Liver (tissue), 10 donors: ENCODE measurements at places on chromosomes 6 and 20. TPM values are rescaled to one million over a fixed set of nuclear protein-coding genes. Genes with fewer than 3 reads are reported as not detected.

The FAM50B gene
- 8.8 TPM for total RNA-seq

The BPIFB4 gene
- total RNA-seq: not detected

The MPIG6B gene
- 10.7 TPM for total RNA-seq

The TRAPPC3L gene
- total RNA-seq: 0.08 TPM

The RBM38 gene
- total RNA-seq: 258 TPM

DNA sequence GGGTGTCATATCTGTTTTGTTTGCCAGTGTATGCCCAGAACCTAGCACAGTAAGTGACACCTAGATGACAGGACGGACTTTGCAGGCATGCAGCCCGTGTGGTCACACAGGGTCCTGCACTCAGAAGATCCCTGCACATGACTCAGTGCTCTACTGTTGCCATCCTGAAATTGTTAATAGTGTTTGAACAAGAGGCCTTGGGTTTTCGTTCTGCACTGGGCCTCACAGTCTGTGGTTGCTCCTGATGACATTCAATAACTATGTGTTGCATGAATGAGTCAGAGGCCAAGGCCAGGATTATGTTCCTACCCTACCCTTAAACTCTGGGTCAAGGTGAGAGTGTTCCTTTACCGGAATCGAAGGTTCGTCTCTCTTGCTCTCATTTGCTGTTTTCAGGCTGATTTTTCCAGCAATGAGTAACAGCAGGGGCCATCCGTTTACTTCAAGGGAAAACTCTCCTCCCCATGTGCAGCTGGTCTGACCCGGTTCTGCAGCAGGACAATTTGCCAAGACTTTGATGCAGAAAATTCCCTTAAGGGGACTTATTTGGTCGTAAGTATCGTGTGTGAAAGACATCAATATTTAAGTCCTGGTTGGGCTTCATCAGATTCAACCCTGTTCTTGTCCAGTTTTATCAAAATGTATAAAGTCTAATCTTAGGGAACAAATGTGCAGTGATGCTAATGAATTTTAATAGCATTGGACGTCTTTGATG, 13.0 kb upstream of the PFDN4 start:
- no peaks in the 10 kb centered on the region for H3K36me3 ChIP-seq
- DNase-seq: no peak
- no peak overlapping the region for H3K4me3 ChIP-seq
- H3K27me3 ChIP-seq: no peaks in the 10 kb centered on the region
- H3K4me1 ChIP-seq: no peaks in the 10 kb centered on the region

GRCh38 chr20:24773751-24774201, 175.3 kb upstream of the CST7 start:
- no peak for DNase-seq
- H3K27me3 ChIP-seq: no peaks in the 10 kb centered on the region
- H3K4me3 ChIP-seq: no peak overlapping the region

DNA sequence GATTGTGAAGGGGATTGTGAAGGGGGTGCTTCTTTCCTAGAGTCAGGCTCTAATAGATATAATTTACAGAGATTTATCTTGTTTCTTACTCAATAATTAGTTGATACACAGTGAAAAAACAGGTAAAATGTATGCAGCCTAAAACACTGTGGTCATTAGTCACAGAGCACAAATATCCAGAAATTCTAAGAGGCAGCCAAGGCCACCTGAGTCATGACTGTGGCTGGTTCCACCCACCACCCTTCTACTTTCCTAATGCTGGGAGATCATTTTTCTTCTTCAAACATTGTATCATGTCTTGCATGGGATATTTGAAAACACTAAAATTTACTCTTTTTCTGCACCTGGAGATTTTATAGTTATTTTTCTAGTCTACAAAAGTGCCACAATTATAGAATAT, 181.6 kb downstream of the OTOR start:
- no peak for DNase-seq
- no peak overlapping the region for H3K27ac ChIP-seq
- no peaks in the 10 kb centered on the region for H3K36me3 ChIP-seq
- no peak overlapping the region for H3K4me3 ChIP-seq
- no peaks in the 10 kb centered on the region for H3K4me1 ChIP-seq

DNA sequence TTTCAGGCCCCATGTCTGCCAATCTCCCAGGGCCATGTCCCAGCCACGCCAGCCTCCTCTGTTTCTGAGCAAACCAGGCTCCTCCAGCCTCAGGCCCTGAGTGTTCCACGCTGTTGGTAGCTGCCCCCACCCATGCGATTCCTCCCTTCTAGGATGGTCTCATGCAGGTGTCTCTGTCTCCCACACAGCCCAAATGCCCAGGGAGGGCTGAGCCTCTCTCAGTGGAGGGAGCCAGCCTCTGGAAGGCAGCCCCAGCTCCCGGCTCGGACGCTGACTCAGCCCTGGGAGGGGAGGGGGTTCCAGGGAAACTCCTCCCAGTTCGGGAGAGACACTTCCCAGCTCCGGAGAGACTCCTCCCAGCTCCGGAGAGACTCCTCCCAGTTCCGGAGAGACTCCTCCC, 122.9 kb upstream of the AFDN start:
- no peaks in the 10 kb centered on the region for H3K27me3 ChIP-seq
- peaks cover 3% of the 10 kb centered on the region for H3K4me1 ChIP-seq
- no peak overlapping the region for H3K27ac ChIP-seq
- H3K4me3 ChIP-seq: no peak overlapping the region

- H3K27ac ChIP-seq: no peak overlapping the region
- no peak overlapping the region for H3K4me3 ChIP-seq
- DNase-seq: peak; percentile 39
- H3K27me3 ChIP-seq: no peaks in the 10 kb centered on the region
- no peaks in the 10 kb centered on the region for H3K4me1 ChIP-seq
- no peaks in the 10 kb centered on the region for H3K36me3 ChIP-seq
Measured at GRCh38 chr6:44738601-44739146, 351.2 kb downstream of the CDC5L start.

GRCh38 chr6:149855040-149855654, 9.0 kb downstream of the LRP11 start:
- H3K36me3 ChIP-seq: no peaks in the 10 kb centered on the region
- no peak overlapping the region for H3K27ac ChIP-seq
- H3K4me3 ChIP-seq: no peak overlapping the region
- peaks cover 3% of the 10 kb centered on the region for H3K4me1 ChIP-seq
- no peaks in the 10 kb centered on the region for H3K27me3 ChIP-seq
- no peak for DNase-seq

GRCh38 chr6:20279051-20279450, 66.8 kb upstream of the MBOAT1 start:
- no peaks in the 10 kb centered on the region for H3K4me1 ChIP-seq
- H3K36me3 ChIP-seq: no peaks in the 10 kb centered on the region
- no peak for DNase-seq
- H3K27me3 ChIP-seq: peaks cover 4% of the 10 kb centered on the region
- H3K4me3 ChIP-seq: no peak overlapping the region

DNA sequence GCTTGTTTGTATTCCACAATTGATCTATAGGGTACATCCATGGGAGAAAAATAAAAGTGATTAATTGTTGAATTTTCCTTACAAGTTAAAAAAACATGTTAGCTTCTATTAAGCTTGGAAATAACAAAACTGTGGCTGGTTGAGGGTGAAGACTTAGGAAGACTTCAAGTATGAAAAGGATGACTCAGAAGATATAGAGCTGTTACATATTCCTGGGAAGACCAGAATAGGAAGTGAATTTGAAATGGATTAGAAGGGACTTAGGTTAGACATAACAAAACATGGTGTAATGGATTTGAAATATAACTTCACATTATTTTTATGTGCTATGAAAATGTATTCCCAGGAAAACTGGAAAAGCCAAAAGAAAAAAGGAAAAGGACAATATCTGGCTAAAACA, 732.2 kb downstream of the HDGFL1 start:
- no peak overlapping the region for H3K4me3 ChIP-seq
- no peaks in the 10 kb centered on the region for H3K27me3 ChIP-seq
- H3K36me3 ChIP-seq: no peaks in the 10 kb centered on the region
- H3K27ac ChIP-seq: no peak overlapping the region
- DNase-seq: no peak

DNA sequence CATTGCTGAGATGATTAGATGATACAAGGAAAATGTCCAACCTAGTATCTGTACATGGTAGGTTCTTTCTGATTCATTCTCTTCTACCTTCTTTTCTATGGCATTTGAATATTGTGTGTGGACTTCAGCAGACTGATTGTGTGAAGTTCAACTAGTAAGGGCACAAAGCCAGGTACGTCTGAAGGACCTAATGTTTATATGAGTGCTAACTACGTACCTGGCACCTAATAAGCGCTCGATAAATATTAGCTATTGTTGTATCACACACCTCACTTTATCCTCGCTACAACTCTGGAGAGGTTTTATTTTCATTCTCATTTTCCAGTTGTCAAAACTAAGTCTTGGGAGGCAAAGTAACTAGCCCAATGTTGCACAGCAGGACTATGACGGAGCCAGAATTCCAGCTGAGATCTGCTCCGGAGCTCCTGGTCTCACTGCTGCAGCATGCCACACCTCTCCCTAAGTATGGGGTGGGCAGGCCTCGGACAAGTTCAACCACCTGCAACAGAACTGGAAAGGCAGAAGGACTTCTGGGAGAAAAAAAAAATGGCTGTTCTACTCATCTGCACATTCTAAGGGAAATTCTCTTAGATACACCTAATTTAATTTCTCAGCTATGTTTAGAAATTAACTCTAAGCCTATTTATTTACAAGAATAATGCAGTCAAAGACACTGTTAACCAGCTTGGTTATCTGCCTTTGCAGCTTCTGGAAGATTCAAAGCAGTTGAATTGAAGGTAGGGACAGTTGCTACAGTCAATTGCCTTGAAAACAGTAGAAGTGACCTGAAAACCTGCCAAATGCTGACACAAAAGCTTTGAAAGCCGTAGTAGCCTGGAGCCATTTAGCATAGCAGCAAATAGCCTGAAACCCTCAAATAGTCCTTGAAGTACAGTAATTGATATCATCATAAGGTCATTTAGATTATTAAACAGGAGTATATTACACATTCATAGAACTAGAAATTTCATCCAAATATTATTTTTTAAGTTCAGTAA, 165.0 kb downstream of the PDE7B start:
- H3K4me1 ChIP-seq: no peaks in the 10 kb centered on the region
- no peak overlapping the region for H3K27ac ChIP-seq
- no peaks in the 10 kb centered on the region for H3K27me3 ChIP-seq
- H3K4me3 ChIP-seq: no peak overlapping the region

DNA sequence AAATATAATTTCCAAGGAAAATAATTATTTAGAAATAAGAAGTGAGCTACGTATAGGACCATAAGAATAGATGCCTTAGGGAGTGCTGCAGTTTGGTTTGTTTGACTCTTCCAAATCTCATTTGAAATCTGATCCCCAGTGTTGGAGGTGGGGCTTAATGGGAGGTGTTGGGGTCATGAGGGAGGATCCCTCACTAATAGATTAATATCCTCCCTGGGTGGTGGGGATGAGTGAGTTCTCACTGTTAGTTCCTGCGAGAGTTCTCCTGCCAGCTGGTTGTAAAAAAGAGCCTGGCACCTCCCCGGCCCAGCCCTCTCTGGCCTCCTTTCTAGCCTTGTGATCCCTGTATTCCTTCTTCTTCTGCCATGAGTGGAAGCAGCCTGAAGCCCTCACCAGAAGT, 69.3 kb downstream of the RCAN2 start:
- no peak overlapping the region for H3K4me3 ChIP-seq
- no peak overlapping the region for H3K27ac ChIP-seq
- no peaks in the 10 kb centered on the region for H3K4me1 ChIP-seq
- peaks cover 1% of the 10 kb centered on the region for H3K36me3 ChIP-seq
- H3K27me3 ChIP-seq: no peaks in the 10 kb centered on the region

DNA sequence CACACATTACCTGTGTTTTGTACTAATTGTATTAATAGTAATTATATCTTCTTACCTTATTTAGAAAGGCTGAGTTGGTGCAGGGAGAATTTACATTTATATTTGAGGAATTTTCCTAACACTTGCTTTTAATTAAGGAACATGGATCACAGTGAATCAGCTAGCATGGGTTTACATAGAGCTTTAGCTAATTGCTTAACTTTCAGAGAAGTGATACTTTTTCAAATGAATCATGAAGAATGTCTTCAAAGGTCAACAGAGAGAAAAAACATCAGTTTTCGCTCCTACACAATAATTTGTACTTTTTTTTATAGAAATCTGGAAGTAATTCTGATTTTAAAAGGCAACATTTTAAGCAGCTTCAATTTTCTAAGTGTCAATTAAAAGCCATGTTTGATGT, 195.0 kb upstream of the HEY2 start:
- DNase-seq: no peak
- H3K4me1 ChIP-seq: no peaks in the 10 kb centered on the region
- H3K27me3 ChIP-seq: no peaks in the 10 kb centered on the region
- H3K4me3 ChIP-seq: no peak overlapping the region
- H3K36me3 ChIP-seq: no peaks in the 10 kb centered on the region

DNA sequence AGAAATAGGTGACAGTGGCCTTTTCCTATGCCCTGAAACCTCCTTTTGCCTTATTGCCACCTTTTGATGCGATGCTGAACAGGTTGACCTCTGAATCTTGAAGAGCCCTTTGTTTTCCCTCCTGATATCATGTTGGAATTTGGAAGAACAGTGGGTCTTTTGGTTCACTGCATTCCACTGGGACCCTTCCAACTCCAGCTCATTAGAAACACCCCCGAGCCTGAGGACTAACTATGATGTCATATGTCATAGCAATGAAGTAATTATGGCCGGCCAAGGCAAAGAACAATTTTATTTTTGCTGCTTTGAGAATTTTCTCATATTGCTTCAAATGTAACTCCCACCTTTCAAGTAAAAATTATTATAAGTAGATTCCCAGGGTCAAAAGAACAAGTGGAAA, 353.4 kb upstream of the JAG1 start:
- H3K27me3 ChIP-seq: no peaks in the 10 kb centered on the region
- no peak overlapping the region for H3K4me3 ChIP-seq
- no peak overlapping the region for H3K27ac ChIP-seq
- no peak for DNase-seq
- H3K4me1 ChIP-seq: no peaks in the 10 kb centered on the region
- H3K36me3 ChIP-seq: no peaks in the 10 kb centered on the region

DNA sequence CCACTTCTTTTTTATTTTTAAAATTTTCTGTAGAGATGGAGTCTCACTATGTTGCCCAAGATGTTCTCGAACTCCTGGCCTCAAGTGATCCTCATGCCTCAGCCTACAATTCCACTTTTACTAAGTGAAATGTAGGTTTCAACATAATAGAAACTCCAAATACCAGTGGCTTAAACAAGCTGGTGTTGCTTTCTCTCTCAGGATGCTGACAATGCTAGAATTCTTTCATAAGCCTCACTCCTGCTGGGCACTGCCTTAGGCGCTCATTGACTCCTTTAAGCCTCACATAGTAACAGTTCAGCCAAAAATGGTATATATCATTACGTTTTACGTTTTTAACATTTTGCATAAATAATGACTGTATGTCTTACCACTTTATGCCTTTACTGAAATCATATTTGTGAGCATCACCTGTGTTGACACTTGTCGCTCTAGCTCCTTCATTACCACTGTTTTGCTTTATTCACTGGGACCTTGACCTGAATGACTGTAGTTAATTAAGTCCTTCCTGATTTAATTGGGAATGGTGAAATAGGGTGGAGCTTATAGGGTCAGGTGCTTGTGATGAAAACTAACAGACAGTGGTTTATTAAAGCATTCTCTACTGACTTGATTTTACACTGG, 3.9 kb upstream of the CST9 start:
- no peak for DNase-seq
- no peak overlapping the region for H3K27ac ChIP-seq
- H3K4me3 ChIP-seq: no peak overlapping the region
